ENCODE measurements at places on chromosomes 5 and 9.

- DNase-seq = no peak
Measured at GRCh38 chr5:80978772-80979317, 18.7 kb downstream of the RASGRF2 start.

- DNase-seq = no peak
Measured at GRCh38 chr5:139524940-139525585, 36.1 kb upstream of the UBE2D2 start.

- DNase-seq = no peak
Measured at GRCh38 chr5:157362012-157362411, 96.1 kb downstream of the CYFIP2 start.

- no peak for DNase-seq
Measured at GRCh38 chr5:150341331-150341730, 16.2 kb upstream of the TCOF1 start.

DNA sequence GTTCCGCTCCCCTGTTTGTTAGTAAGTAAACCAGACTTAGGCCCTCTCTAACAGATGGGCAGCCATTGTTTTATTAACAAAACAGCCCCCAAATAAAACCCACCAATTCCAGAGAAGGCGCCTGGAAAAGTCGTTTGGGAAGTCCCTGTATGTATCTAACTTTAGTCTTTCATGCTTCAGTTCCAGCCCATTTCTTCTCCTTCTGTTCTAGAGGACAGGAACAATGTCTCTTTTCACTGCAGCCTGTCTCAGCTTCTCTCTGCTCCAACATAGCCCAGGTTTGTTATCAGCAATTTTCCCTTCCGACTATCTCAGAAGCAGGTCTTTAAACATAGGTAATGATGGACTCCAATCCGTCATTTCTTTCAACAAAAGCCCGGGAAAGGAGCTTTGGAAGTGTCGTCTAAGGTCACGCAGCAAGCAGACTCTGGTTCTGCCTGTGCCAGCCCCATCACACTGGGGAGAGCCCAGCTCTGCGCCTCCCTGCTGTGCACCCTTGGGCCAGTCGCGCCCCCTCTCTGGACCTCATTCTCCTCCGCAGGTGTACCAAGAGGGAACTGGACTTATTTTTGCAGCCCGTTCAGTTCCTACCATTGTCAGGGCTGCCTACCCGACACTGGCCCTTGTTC lies 9.6 kb upstream of the AKNA start:
- DNase-seq = no peak

DNA sequence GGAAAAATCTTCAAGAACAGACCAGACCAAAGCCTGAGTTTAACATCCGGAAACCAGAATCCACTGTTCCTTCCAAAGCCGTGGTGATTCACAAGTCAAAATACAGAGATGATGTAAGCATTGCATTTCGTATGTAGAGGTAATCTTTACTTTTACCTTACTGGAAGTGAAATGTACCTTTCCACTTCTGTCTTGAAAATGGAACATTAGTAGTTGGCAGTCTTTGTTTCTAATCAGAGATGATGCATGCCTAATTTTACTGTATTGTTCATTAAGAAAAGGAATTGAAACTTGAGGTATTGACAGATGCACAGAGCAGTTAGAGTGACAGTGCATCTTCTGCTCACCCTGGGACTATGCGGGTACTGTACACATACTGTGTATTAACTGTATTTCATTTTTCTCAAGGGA lies 34.6 kb downstream of the HABP4 start:
- no peak for DNase-seq

GRCh38 chr5:2748179-2748860 lies 3.2 kb downstream of the IRX2 start:
- DNase-seq = no peak

Measured in stimulated activated CD8-positive, alpha-beta memory T cell treated with anti-CD3 and anti-CD28 coated beads, Interleukin-15, amount 100 ng/mL, for 1 hour (primary cell).